T1000 (cell line): ENCODE measurements at places on chromosomes 1 and 21.

DNA sequence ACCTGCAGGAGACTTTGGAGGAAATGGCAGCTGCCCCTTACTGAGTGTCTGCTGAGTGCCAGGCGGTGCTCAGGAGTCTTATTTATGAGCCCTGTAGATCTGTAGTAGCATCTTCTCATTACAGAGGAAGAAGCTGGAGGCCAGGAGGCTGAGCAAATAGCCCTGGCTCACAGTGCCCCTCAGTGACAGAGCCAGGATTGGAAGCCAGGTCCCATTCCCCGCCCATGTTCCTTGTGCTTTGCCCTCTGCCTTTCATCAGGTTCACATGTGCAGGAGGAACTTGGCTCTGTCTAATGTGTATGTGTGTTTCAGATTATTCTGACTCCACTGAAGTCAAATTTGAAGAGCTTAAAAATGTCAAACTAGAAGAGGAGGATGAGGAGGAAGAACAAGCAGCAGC is 21.2 kb downstream of the KDM4A start:
- DNase-seq: no peak

GRCh38 chr1:180695282-180695681 is 63.5 kb downstream of the XPR1 start:
- DNase-seq: no peak

DNA sequence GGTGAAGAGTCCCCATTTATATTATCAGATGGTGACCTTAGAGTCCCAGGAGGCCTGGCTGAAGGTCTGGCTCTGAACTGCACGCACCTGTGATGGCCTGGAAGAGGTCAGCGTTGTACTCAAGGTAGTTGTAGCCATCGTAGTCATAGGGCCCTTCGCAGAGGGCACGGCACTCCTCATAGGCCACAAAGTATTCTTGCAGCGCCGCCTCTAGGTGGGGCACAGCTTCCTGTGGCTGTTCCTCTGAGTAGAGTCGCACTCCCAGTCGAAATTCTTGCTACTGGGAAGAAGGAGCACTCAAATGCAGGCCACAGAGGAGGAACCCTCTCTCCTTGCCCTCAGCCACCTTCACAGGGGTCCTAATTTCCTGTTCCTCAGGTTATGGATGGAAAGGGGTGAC is 7.7 kb downstream of the P3H1 start:
- no peak for DNase-seq

GRCh38 chr1:114979278-114979891 is 50.2 kb upstream of the TSHB start:
- peak; percentile 21 for DNase-seq

DNA sequence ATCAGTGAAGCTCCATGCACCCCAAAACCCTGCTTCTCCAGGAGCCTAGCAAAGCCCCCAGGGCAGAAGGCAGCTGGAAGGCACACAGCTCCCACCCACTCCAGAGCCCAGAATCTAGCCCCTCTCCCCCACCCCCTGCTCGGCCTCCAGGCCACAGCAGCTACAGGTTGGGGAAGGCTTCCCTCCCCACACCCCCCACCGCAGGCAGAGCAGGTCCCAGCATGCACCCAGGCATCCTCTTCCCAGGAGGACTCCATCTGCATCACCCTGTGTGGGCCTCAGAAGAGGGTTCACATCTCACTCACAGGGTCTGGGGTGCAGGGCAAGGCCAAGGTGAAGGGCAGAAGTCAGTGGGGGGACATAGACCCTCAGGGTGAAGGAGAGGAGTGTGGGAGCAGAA is 719 bp downstream of the S100A14 start:
- no peak for DNase-seq

DNA sequence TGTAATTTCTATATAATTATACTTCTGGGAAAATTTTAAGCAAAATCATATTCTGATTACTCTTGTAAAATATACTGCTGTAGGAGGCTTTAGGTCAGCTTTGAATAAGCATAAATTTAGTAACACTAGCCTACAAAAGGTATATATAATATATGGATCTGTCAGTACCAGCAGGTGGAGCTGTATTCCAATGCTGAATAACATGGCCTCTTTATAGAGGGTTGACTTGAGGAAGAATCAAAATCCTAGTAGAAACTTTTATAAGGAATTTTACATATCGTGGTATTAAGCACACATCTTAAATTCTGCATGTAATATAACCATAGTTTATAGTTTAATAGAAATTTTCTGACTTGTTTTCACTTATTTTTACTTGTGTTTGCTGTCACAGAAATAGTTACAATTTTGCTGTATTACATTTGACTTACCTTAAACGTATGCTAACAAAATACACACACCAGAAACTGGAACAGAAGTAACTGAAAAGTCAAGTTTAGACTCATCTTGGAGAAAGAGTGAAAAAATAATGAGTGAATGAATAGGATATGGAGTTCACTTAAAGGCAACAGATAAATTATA is 79.3 kb downstream of the HMCN1 start:
- no peak for DNase-seq

- no peak for DNase-seq
Measured at GRCh38 chr1:18644013-18644399, 13.4 kb downstream of the PAX7 start.

DNA sequence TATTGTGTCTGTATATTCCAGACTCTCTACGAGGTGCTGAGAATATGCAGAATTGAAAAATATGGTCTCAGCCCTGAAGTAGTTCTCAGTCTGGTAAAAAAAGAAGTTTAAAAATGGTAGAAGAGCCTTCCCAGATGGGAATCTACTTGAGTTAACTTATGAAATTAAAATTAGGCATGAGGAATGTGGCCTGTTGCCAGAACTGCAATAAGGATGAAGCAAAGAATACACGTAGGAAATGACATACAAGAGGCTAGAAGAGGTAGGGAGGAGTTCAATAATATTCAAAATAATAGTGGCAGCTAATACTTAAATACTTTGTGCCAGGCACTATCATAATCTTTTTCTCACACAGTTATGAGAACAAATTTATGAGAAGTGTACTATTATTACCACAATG is 6.3 kb downstream of the ASPM start:
- no peak for DNase-seq

GRCh38 chr1:233478611-233479010 is 135.3 kb upstream of the KCNK1 start:
- DNase-seq: no peak

- no peak for DNase-seq
Measured at GRCh38 chr1:61538228-61538627, 186.7 kb downstream of the TM2D1 start.
